ENCODE measurements at places on chromosomes 3 and 15.

DNA sequence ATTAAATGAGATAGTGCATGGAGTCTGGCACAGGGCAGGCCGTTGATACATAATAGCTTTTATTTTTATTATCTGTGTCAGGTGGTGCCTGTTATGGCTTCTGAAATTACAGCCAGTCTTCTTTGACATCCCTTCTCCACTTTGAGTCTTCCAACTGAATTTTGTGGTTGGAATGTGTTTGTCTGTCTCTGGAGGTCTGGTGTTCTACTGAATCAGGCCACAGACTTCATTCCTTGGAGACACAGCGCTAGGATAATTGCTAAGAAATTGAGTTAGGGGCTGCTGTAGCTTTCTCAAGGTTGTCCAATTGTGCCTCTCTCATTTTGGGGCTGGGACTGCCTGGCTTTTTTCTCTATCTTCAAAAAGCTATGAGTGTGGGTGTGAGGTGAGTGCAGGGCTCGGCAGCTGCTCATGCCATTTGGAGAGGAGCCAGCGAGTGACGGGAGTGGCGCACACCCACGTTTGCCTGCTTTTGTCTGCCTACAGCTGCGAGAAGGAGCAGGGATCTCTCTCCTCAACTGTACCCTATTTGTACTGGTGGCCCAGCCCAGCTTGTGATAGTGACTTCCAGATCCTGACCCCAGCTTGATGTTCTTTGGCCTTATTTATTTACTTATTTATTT lies 49.8 kb upstream of the SYN2 start:
- DNase-seq = no peak

DNA sequence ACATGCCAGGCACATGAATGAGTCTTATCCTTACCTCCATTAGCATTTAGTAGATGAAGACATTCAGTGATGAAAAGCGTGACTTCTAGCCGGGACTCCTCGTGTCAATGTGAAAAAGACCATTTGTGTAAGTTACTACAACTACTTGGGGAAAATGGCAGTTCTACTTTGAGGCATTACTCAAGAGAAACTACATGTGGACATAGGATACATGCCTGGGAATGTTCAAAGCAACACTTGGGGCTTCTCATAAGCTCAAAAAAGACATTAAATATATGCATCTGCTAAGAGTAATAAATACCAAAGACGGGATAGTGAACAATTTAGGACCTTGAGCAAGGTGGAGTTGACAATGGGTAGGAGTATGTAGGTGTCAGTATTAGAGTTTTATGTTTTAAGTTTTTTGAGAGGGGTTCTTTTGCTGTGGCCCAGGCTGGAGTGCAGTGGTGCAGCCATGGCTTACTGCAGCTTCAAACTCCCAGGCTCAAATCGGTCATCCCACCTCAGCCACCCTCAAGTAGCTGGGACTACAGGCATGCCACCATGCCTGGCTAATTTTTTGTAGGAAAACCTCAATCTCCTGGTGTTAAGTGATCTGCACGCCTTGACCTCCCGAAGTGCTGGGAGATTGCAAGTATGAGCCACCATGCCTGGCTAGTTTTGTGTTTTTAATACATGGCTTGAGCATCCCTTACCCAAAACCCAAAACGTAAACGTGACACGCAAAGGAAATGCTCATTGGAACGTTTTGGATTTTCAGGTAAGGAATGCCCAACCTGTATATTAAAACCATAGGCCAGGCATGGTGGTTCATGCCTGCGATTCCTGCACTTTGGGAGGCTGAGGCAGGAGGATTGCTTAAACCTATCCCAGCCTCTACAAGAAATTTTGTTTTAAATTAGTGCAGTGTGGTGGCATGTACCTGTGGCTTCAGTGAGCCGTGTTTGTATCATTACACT lies 3.9 kb downstream of the RPLP1 start:
- DNase-seq = no peak

DNA sequence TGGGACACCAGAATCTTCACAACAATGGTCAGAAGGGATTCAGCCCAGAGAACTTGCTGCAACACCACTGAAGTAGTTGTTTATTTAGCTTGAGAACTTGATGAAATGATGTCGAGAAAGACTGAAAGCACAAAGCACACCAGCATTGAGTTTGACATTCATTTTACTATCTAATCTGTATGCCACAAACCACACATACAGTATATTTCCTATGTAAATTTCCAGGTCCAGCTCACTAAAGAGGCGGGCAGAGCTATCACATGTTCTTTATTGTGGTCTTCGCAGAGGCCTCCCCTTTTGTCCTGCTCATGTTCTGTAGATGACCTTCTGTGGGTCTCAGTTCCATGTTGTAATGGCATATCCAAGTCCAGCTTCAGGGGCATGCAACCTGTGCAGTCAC lies 10.4 kb upstream of the FMN1 start:
- no peak for DNase-seq

- no peak for DNase-seq
These were observed 8.8 kb upstream of the FILIP1L start for GRCh38 chr3:100123112-100123511.

DNA sequence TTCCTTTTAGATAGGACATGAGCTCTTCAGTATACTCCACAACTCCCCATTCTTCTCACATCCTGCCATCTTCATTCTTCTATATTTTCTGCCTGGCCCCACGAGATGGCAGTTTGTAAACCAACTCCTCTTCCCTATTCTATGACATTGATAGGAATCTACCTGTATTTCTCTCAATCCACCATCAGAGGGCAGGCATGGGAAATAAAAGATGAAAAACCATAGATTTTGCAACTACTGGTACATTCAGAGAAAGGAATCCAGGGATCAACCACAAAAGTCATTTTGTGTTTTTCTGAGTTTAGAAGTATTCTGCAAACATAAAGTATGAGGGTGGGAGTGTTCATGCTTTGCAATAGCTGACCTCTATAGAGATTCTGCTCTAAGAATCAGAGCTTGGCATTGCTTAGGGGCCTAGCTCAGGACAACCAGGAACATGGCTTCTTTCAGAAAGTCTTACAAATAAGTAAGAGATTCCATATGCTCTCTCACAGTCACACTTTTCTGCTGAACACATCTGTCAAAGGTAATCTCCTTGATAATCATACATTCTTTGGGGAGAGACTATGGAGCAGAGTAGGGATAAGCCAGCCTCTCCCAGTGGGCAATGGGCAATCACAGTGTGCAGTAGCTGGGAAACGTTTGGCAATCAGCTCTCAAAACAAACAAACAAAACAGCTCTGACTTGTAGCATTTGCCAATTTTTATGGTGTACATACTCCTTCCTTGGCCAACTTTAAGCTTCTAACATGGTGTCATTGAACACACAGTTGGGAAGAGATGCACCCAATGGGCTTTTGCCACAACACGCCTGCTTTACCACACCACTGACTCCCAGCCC lies 43.1 kb upstream of the SLC25A36 start:
- no peak for DNase-seq

- DNase-seq = no peak
These were observed 2.1 kb downstream of the MYD88 start for GRCh38 chr3:38140326-38141172.

DNA sequence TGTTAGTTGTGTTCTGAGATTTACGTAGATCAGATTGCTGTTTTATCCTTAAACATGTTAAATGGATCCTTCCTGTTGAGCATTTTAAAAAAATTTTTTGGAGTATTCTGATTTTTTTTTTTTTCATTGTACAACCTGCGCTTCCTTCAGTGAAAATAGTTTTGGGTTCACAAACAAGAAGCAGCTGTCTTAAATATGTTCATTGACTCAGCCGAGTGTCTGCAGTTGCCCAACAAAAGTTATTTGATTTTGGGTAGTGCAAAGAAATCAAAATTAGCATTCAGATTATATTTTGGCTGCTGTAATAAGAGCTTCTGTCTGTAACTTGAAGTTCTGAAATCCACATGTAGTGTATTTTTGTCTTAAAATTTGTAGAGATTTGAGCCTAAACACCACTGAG lies 148.2 kb downstream of the BBX start:
- DNase-seq = no peak

DNA sequence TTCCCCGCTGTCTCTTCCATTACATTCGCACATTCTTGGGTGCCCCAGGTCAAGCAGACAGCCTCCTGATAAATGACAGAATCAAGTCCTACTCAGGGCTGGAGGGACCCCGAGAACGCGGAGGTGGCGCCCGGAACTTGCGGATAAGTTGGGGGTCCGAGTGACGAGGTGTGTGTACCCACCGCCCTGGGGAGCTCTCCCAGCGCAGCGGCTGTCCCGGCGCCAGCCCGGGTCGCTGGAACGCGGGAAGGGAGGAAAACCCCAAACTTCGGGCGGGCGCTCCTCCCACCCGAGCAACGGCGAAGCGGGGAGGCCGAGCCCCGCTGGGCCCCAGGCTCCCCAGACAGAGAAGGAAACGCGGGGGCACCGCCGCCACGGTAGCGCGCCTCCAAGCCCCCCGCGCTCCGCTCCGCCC lies 550 bp downstream of the CLN6 start:
- DNase-seq = peak; percentile 19

- no peak for DNase-seq
These were observed 209.0 kb upstream of the ALCAM start for GRCh38 chr3:105157766-105158085.
